ENCODE measurements at places on chromosomes 3 and 15.

DNA sequence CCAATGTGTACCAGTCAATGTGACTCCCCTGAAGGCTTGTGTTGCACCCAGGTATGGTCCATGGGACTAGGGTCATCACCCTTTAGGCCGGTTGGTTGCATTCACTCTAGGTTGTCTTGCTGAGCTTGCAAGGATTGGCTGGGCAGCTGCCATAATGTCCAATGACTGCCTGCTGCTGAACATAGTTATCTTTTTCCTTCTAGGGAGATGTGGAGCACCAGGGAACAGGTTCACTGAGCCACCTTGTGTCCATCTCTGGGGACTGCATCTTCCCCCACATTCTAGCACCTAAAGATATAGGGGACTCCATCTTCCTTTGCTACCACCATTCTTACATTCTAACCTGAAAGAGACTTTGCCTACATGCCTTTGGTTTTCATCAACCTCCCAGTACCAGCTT is 580.4 kb upstream of the TBL1XR1 start:
- DNase-seq, result no peak

DNA sequence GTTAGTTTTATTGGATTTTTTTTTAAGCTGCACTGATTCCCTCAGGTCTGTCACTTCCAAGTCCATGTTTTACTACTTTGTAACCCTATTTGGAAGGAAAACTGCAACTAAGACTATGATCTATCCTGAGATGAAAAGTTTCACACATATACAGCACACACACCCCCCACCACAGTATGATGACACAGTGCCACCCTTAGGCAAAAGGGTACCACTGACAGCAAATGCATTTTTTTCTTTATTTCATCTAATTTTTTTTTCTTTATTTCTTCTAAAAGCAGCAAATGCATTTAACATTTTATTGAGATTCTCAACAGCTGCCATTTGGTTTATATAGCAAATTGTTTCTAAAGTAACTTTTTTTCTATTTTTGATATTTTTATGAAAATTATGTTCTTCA is 21.2 kb downstream of the NGRN start:
- DNase-seq, result no peak

GRCh38 chr3:128933922-128934253 is 54.5 kb downstream of the ACAD9 start:
- DNase-seq, result no peak

DNA sequence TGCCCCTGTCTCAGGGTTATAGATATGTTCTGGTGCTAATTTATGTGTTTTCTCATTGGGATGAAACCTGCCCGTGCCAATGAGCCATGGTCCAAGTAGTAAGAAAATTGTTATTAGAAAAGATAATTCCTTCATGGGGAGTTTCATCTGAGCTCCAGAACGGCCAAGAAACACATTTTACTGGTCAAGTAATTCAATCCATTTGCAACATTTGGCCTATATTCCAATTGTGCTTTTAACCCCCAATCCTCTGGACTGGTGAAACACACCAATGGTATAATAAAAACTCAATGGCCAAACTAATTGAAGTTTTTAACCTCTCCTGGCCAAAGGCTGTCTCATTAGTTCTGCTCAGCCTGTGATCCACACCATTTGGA is 53.7 kb upstream of the XCR1 start:
- DNase-seq, result no peak

- no peak for DNase-seq
These were observed 10.2 kb downstream of the SNRK start for GRCh38 chr3:43296565-43296964.

- no peak for DNase-seq
These were observed 123.2 kb upstream of the TUSC7 start for GRCh38 chr3:116586285-116586944.

DNA sequence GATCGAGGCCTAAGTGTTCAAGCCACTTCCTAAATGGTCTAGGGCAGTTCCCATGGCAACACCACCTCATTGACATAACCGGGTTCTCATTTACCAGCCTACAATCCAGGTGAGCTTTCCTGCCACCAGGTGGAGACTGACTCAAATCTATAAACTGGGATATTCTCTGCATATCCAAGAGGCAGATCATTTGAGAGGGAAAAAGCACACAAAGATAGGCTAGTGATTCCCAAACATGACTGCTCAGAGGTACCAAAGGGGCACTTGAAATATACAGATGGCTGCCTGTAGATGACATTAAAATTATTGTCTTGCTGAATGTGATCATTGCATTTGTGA is 141.3 kb upstream of the PROK2 start:
- DNase-seq, result peak; percentile 65

DNA sequence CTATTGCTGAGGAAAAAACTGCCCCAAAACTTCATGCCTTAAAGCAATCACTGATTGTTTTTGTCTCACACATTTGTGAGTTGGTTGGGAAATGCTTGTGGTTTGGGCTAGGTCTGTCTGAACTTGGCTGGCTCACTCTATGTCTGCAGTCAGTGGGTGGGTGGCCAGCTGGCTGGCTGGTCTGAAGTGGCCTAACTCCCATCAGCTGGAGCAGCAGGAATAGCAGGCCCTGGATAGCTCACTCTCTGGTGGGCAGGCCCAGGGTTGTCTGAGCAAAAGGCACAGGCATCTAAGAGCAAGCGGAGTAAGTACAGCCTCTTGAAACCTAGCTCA is 37.7 kb upstream of the PRR20G start:
- DNase-seq, result no peak

DNA sequence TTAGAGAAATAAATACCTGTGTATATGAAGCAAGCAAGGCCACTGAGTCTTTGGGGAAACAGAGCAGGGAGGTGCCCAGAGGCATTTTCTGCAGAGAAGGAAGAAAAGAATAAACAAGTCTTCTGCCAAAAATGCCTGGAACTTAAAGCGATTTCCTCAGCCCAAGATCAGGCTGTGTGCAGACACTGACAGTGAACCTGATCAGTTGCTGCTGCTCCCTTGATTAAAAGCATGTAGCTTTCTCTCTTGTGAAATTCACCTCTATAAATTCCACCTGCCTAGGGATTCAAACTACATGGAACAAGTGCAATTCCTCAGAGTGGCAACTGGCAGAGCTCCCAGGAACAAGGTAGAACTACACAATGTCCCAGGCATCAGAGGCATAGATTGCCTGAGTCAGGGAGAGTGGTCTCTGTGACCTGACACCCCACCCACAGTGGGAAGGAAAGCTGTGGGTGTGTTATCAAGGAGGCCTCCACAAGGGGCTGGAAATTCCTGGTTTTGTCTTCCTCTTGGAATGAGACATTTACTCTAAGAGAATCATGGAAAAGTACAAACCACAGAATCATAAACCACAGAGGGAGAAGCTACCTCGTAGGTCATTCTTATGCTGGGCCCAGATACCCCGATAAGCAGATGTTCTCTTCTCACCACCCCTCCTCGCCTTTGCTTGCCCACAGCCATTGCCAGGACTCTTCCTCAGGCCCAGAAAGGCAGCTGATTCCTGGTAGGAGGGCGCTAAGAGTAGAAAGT is 1.8 kb upstream of the ZBTB38 start:
- no peak for DNase-seq

DNA sequence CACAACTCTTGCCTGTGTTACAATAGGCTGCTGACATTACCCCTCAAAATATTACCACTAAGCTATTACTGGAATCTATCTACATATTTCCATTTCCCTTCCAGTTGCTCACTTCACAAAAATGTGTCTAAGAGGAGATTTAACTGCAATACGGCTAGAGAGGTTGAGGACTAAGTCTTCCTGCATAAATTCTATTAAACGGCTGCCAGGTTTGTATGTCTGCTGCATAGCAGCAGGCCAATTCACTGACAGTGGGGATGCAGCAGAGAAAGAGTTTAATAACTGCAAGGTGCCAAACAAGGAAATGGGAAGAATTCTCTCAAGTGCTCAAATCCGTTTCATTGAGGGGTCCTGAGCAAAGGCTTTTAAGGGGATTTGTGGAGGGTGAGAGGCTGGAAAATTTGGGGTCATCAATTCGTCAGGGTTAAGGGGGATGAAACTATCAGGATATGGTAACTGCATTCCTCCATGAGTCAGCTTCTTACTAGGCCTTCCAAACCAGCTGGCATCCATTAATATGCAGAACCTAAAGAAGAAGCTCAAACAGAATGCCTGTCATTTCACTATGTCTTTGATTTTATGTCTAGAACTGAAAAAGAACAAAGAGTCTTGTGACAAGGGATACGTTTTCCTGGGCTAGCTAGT is 675.6 kb downstream of the TBL1XR1 start:
- DNase-seq, result no peak

- DNase-seq, result no peak
These were observed 844 bp downstream of the NR2F2 start for GRCh38 chr15:96331144-96331944.

- DNase-seq, result peak; percentile 47
These were observed 68.5 kb downstream of the FMN1 start for GRCh38 chr15:33125894-33126537.

GRCh38 chr15:65164139-65164538 is 21.0 kb downstream of the CLPX start:
- no peak for DNase-seq

- no peak for DNase-seq
These were observed 14.1 kb downstream of the XXYLT1 start for GRCh38 chr3:195256639-195257453.

GRCh38 chr15:70084461-70084860 is 13.3 kb downstream of the TLE3 start:
- DNase-seq, result no peak

GRCh38 chr3:143187111-143187510 is 67.5 kb downstream of the CHST2 start:
- DNase-seq, result no peak

DNA sequence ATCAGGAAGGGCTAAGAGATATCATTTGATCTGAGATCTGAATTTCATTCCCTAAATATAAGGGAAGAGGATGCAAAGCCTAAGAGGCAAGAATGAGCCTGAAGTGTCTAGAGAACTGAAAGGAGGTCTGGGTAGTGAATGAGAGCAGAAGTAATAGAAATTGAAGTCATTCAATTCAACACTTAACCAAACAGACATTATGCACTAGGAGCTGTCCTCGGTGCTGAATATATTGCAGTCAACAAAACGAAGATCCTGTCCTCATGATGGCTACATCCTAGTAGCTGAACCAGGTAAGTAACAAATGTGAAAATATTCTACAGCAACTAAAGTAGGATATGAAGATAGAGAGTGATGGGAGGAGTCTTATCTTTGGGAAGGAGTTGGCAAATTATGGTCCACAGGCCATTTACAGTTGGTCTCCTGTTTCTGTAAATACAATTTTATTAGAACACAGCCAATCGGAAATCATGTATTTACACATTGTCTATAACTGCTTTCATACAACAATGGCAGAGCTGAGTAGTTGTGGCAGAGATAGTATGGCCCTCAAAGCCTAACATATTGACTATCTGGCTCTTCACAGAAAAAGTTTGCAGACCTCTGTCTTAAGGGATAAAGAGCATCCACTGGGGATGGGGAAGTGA is 192.9 kb upstream of the CADPS start:
- DNase-seq, result no peak

GRCh38 chr3:178434206-178434805 is 101.9 kb upstream of the KCNMB2 start:
- no peak for DNase-seq

DNA sequence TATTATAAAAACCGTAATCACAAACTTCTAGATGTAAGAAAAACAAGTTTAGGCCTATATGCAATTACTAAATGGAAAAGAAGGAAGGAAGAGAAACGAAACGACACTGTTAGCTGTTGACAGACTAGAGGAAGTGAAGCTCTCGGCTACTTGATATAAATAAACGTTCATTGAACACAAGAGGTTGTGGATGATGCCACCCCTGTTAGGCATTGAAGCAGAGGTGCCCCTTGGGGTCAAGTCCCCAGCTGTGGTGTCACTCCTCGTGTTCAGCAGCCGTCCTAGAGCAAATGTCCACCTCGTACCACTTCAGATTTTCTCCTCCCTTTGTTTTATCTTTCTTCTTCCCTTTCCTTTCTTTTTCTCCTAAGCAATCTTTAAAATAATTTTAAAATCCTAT is 146.5 kb upstream of the UBE2E1 start:
- no peak for DNase-seq

- DNase-seq, result no peak
These were observed 438.8 kb downstream of the FHIT start for GRCh38 chr3:60812502-60812901.

DNA sequence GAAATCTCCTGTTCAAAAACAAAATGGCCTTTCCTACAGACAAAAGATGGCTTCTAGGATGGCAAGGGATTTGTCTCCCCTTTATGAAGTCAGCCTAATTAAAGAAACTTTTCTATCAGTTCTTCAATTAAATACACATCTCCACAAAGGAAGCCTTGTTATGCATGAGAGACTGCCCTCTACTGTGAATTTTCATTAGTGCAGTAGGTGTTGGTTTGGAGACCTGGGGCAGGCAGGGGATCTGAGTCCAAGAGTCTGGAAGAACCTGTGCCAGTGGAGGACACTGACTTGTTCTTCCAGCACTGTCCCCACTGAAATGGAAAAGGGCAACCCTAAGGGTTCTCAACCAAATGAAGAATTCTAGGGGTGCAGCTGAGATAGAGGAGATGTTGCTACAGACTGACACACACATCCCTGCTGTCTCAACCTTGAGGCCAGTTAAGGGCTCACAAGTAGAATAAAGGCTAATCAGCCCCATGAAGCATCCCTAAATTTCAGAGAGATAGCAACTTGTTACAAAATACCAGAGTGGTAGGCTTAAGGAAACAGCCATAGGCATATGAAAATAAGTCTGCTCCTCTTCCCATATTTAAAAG is 174.0 kb upstream of the PRICKLE2 start:
- DNase-seq, result peak; percentile 1

DNA sequence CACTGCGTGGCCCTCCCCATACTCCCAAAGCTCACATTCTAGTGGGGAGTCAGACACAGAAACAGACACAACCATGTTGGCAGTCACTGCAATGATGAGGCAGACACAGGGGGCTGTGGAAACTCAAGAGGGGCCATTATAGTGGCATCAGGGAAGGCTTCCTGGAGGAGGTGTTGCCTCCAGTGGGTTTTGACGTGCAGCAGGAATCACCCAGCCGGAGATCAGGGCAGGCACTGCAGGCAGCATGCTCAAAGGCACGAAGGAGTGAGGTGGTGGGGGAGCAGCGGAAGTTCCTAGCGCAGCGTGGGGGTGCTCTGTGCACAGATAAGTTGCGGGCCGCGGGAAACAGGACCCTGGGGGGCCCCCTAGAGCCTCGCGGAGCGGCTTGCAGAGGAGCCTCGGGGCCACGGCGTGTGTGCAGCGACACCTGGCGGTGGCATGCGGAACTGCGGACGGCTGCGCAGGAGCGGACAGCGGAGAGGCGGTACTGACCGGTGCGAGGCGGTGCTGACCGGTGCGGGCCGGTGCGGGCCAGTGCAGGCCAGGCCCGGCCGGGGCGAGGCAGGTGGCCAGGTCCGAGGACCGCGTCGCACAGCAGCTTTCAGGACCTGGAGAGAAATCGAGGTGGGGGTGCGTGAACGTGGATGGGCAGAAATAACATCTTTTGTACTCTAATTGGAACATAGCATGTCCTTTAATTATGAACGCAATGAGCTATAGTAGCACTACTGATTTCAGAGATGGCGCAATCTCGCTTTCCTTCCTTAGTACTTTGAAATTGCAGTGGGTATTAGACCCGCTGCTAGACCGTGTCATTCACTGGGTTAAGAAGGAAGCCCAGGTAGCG is 101.5 kb downstream of the FBLN2 start:
- no peak for DNase-seq
